ENCODE measurements at places on chromosomes 3 and 15.

GRCh38 chr15:59642351-59642750, 15.0 kb downstream of the GTF2A2 start:
- no peaks in the 10 kb centered on the region for H3K4me1 ChIP-seq
- no peak overlapping the region for H3K27ac ChIP-seq
- no peak overlapping the region for H3K4me3 ChIP-seq
- no peak for DNase-seq

DNA sequence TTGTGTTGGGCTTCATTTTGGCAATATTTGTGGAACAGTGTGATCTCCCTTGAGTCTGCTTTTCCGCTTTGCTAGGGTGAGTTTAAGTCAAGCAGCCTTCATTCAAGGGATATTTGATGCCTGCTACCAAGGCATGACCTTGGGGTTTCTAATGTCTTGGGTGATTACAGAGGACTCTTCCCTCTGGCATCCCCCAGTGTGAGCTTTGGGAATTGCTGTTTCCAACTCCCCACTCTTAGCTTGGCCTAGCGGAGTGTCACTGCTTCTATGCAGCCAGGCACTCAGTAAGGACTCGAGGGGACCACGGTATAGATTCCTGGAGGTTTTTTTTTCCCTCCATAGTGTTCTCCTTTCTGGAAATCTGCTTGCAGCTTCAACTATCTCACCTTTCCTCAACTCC, 21.1 kb downstream of the GCNT3 start:
- no peaks in the 10 kb centered on the region for H3K4me1 ChIP-seq
- no peaks in the 10 kb centered on the region for H3K36me3 ChIP-seq
- H3K27me3 ChIP-seq = no peaks in the 10 kb centered on the region
- no peak overlapping the region for H3K4me3 ChIP-seq
- no peak overlapping the region for H3K27ac ChIP-seq
- DNase-seq = no peak

- no peaks in the 10 kb centered on the region for H3K27me3 ChIP-seq
- no peak for DNase-seq
Measured at GRCh38 chr3:11680509-11680908, 36.8 kb upstream of the VGLL4 start.

- no peak overlapping the region for H3K4me3 ChIP-seq
- no peaks in the 10 kb centered on the region for H3K36me3 ChIP-seq
- no peak overlapping the region for H3K27ac ChIP-seq
- H3K27me3 ChIP-seq = no peaks in the 10 kb centered on the region
- DNase-seq = no peak
Measured at GRCh38 chr3:71366988-71367604, 216.4 kb downstream of the FOXP1 start.

DNA sequence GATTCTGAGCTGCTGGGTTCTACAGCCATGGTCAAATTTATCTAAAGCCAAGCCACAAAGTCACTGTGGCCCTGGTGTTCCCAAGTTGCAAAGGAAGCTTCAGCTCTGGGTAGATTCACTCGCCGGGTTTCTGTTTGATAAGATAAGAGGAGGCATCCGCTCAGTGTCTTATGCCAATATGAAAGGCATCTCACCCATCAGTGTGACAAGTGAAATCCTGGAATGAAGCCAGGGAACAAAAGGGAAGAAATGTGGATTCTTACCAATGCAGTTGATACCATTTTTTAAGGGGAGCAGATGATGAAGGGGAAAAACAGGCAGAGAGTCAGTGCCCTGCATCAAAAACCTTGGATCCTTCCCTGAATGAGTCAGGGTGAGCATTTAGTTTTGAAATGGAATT, 2.8 kb upstream of the CPNE4 start:
- H3K27ac ChIP-seq = no peak overlapping the region
- H3K4me3 ChIP-seq = no peak overlapping the region
- H3K4me1 ChIP-seq = no peaks in the 10 kb centered on the region
- H3K36me3 ChIP-seq = no peaks in the 10 kb centered on the region
- DNase-seq = no peak

DNA sequence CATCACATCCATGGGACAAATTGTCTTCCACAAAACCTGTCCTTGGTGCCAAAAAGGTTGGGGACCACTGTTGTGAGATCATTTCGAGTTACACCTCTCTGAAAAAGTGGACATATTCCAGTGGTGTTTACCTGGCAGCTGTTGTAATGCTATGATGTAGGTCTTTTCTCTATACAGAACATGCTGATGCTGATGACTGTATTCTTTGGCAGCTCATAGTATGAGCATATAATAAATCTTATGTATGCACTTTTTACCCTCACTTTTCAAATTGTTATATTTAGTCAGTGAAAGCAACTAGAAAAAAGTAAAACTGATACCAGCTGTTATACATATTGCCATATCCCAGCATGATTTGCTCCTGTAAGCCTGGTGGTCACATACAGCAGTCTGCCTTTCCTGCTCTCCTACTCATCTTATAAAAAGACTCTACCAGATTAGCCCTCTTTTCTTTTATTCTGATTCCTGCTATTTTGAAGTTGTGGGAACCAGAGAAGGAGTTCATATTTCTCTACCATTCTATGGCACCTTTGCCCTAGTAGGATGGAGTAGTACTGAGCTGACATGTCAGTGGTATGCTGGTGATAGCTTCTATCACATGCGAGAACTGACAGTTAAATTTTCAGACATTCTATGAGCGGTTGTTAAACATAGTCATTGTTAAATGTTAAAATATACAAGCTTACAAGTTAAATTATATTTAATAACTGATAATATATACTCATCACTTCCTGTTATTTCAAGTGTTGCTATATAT, 128.7 kb downstream of the FNDC3B start:
- H3K4me1 ChIP-seq = peaks cover 5% of the 10 kb centered on the region
- no peak overlapping the region for H3K4me3 ChIP-seq
- no peaks in the 10 kb centered on the region for H3K27me3 ChIP-seq

GRCh38 chr3:16484216-16484615, 29.3 kb downstream of the RFTN1 start:
- no peaks in the 10 kb centered on the region for H3K36me3 ChIP-seq
- no peak overlapping the region for H3K4me3 ChIP-seq
- peak overlapping the region; percentile 49 for H3K27ac ChIP-seq
- peak; percentile 66 for DNase-seq
- no peaks in the 10 kb centered on the region for H3K27me3 ChIP-seq

DNA sequence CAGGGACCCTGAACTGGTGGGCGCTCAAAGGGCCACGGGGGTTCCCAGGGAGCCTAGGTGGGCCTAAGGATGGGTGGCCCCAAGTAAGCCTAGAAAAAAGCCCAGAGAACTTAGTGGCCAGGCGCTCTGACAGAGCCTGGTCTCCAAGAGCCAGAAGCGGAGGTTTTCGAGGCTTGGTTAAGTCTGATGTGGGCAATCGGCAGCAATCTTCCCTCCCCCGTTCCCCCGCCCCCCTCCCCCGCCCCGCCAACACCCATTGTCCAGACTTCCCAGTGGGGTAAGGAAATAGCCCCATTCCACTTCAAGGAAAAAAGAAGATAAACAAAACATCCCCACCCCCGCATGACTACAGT, 6.7 kb downstream of the EOMES start:
- H3K27me3 ChIP-seq = peaks cover 51% of the 10 kb centered on the region
- H3K4me1 ChIP-seq = peaks cover 12% of the 10 kb centered on the region
- peak overlapping the region; percentile 31 for H3K4me3 ChIP-seq
- no peak for DNase-seq
- no peak overlapping the region for H3K27ac ChIP-seq

GRCh38 chr3:58164199-58164879, 46.4 kb downstream of the DNASE1L3 start:
- no peak overlapping the region for H3K4me3 ChIP-seq
- peaks cover 6% of the 10 kb centered on the region for H3K36me3 ChIP-seq
- H3K4me1 ChIP-seq = peaks cover 26% of the 10 kb centered on the region
- H3K27ac ChIP-seq = no peak overlapping the region

GRCh38 chr3:33791477-33792166, 6.8 kb upstream of the PDCD6IP start:
- no peak overlapping the region for H3K27ac ChIP-seq
- no peaks in the 10 kb centered on the region for H3K27me3 ChIP-seq

GRCh38 chr3:49349348-49350114, 8.6 kb downstream of the GPX1 start:
- DNase-seq = no peak
- no peaks in the 10 kb centered on the region for H3K36me3 ChIP-seq
- no peak overlapping the region for H3K4me3 ChIP-seq
- H3K27ac ChIP-seq = no peak overlapping the region
- peaks cover 22% of the 10 kb centered on the region for H3K4me1 ChIP-seq
- no peaks in the 10 kb centered on the region for H3K27me3 ChIP-seq

DNA sequence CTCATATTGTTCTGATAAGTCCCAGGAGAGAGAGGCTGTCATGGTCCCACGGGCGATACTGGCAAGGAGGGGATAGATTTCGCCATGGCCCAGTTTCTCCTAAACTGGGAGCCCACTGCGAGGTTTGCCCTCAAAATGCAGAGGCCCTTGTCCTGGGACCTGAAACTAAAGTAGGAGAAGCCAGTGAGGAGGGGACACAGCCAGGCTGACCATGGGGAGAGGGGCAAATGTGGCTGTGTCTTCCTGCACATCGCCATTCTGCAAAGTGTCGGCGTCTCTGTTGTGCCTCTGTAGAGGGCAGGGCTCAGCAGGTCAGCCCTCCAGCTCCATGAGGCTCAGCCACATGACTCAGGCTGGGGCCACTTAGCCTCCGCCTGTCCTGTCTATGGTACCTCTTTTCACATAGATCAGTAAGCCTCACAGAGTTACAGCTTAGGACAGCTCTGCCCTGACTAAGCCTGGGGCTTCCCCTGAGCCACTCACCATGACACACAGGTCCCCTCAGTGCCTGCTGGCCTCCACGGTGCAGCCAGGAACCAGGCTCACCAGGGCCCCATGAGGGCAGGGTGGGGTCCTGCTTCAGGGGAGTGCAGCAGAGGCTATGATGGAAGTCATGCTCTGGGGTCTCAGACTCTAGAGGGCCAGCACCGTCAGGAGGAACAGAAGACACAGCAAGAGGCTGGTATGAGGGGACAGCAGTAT, 28.6 kb upstream of the PLXNA1 start:
- H3K36me3 ChIP-seq = no peaks in the 10 kb centered on the region
- H3K27me3 ChIP-seq = no peaks in the 10 kb centered on the region
- no peak overlapping the region for H3K4me3 ChIP-seq
- H3K27ac ChIP-seq = no peak overlapping the region
- DNase-seq = no peak

- no peak for DNase-seq
- no peaks in the 10 kb centered on the region for H3K36me3 ChIP-seq
- H3K27ac ChIP-seq = no peak overlapping the region
- H3K4me1 ChIP-seq = peaks cover 24% of the 10 kb centered on the region
Measured at GRCh38 chr3:97968376-97968775, 3.9 kb downstream of the RIOX2 start.

- H3K27ac ChIP-seq = peak overlapping the region; percentile 26
- H3K4me3 ChIP-seq = no peak overlapping the region
- peaks cover 13% of the 10 kb centered on the region for H3K4me1 ChIP-seq
- H3K27me3 ChIP-seq = no peaks in the 10 kb centered on the region
- DNase-seq = no peak
- H3K36me3 ChIP-seq = no peaks in the 10 kb centered on the region
Measured at GRCh38 chr15:81029414-81030300, 28.9 kb downstream of the TLNRD1 start.

DNA sequence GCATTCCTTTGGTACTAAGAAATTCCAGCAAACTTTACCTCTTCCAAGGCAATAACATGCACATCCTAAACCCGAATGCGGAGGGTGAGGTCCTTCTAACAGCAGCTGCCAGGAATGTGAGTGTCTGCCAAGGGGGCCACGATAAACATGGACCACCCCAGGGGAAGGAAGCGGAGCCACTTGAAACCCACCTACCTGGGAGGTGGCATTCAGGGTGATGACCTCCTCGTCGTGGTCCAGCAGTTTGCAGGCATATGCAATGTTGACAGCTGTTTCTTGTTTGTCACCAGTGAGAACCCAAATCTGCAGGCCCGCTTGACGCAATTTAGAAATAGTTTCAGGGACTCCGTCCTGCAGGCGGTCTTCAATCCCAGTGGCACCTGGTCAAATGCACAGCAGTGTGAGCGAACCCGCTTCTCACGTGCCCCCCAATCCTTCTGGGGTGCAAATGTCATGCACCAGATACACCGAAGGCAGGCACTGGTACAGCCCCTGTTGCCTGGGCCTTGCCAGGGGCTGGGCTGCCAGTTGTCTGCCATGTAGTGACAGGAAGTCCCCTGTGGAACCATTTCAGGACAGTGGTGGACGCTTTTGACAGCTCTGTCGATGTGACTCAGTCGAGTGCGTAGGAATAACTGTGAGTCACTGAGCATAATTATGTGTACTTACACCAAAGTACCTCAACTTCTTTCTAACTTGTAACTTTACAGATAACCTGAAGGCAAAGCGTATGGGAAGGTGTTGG, 161.2 kb downstream of the ATP10A start:
- H3K4me3 ChIP-seq = no peak overlapping the region
- no peak for DNase-seq
- no peak overlapping the region for H3K27ac ChIP-seq
- no peaks in the 10 kb centered on the region for H3K27me3 ChIP-seq

- no peak overlapping the region for H3K4me3 ChIP-seq
- H3K27ac ChIP-seq = no peak overlapping the region
- H3K27me3 ChIP-seq = no peaks in the 10 kb centered on the region
- H3K36me3 ChIP-seq = no peaks in the 10 kb centered on the region
- peaks cover 28% of the 10 kb centered on the region for H3K4me1 ChIP-seq
- no peak for DNase-seq
Measured at GRCh38 chr3:114903213-114903612, 243.9 kb downstream of the ZBTB20 start.

DNA sequence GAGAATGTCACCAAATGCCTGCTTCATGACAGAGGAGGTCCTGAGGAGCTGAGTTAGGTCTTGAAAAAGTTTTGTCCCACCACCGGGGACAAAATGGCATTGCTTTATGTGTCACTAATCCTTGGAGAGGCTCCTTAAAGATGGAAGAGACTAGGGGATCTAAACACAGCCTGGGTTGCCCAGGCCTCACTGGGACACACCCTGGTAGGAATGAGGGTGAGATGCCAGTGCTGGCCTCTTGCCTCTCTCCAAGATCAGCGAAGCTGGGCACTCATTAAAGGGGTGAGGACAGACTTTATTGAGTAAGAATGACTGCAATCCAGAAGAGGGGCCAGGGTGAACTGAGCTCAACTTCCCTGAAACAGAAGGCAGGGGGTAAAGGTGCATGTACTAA, 58.5 kb upstream of the KLF13 start:
- no peak overlapping the region for H3K4me3 ChIP-seq
- H3K27ac ChIP-seq = no peak overlapping the region
- no peaks in the 10 kb centered on the region for H3K36me3 ChIP-seq
- no peak for DNase-seq
- peaks cover 38% of the 10 kb centered on the region for H3K4me1 ChIP-seq
- H3K27me3 ChIP-seq = no peaks in the 10 kb centered on the region

GRCh38 chr3:143850877-143851276, 2.6 kb upstream of the SLC9A9 start:
- peak; percentile 40 for DNase-seq
- H3K4me1 ChIP-seq = peaks cover 37% of the 10 kb centered on the region
- no peaks in the 10 kb centered on the region for H3K27me3 ChIP-seq
- no peaks in the 10 kb centered on the region for H3K36me3 ChIP-seq
- H3K27ac ChIP-seq = no peak overlapping the region

GRCh38 chr3:194768586-194768985, 82.9 kb downstream of the FAM43A start:
- no peak for DNase-seq
- H3K27ac ChIP-seq = no peak overlapping the region
- no peak overlapping the region for H3K4me3 ChIP-seq

- no peak for DNase-seq
- H3K4me3 ChIP-seq = no peak overlapping the region
- no peaks in the 10 kb centered on the region for H3K36me3 ChIP-seq
- no peak overlapping the region for H3K27ac ChIP-seq
- no peaks in the 10 kb centered on the region for H3K27me3 ChIP-seq
- H3K4me1 ChIP-seq = no peaks in the 10 kb centered on the region
Measured at GRCh38 chr3:125203731-125204130, 8.8 kb downstream of the SLC12A8 start.
